ENCODE measurements at places on chromosomes 1 and 21.

DNA sequence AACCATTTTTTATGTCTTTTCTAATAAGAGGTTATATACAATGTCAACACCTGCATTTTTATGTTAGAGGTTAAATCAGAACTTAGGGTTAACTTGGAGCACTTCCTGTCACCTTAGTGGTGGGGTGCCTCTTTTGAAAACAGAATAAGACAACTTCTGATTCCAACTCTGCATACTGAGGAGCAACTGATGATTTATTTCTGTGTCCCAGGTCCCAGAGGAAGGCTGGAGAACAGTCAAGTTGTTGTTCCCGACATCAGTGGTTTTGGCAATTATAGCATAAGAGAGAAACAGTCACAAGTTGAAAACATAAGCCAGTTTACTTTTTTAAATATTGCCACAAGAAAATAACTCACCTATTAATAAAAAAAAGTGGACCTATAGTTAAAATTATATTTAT, 871.0 kb upstream of the ADAMTS5 start:
- DNase-seq: no peak

DNA sequence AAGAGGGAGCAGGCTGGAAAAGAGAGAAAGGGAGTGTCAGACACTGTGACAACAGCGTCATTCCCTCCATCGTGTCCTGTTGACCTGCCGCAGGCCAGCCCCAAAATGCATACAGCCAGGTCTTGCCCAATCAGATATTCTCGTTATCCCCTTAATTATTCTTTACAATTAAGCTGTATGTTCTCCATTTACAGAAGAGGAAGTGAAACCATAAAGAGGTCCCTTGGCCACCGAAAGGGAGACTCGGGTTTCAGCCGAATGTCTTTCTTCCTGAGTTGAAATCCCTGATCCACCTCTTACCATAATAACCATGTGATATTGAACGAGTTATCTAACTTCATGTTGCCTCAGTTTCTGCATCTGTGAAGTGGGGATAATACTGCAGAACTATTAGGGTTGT, 70.5 kb downstream of the IGSF21 start:
- no peak for DNase-seq

GRCh38 chr1:107871259-107871658, 93.7 kb downstream of the VAV3 start:
- no peak for DNase-seq

DNA sequence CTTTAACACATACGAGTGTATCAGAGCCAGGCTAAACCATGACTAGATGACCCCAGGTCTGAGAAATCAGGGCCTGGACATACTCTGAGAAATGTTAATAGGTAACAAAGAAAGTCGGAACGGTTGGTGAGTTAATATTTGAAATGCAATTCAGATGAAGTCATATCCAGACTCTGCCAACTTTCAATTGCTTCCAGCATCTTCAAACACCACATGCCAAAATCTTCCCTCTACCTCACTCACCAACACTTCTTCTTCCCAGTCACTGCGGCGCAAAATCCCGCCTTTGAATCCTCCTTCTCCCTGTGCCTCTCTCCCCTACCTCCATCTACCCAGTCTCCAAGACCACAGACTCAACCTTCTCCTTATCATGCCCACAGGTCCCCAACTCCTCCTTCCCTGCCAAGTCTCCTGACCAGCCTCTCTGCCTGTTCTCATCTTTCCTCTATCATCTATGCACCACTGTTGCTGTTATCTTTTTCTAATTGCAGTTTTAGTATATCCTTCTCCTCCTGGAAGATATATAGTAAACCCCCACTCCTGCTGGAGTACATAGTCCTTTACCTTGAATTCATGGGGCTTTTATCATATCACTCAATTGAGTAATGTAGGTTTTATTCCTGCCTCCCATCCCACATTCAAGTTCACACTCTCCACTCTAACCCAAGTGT, 41.3 kb downstream of the ZBTB18 start:
- DNase-seq: no peak

- DNase-seq: no peak
Observed at GRCh38 chr1:244077473-244078220, 26.6 kb downstream of the ZBTB18 start.

GRCh38 chr1:43853161-43853921, 80.3 kb upstream of the ARTN start:
- no peak for DNase-seq

DNA sequence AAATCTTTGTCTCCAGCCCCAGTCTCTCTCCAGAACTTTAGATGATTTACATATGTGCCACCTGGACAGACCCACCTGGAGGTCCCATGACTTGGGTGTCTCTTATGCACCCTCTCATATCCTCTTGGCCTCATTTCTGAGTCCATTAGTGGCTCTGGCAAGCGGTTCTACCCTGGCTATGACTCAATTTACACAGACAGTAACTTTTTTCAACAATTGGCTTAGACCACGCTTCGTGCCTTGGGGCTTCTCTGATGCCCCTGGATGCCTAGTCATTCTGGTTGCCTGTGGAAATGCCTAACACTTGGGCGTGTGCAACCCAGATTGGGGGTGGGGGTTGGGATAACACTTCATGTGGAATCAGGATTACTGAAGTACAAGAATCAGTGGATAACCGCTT, 57.1 kb upstream of the GADD45A start:
- DNase-seq: no peak

DNA sequence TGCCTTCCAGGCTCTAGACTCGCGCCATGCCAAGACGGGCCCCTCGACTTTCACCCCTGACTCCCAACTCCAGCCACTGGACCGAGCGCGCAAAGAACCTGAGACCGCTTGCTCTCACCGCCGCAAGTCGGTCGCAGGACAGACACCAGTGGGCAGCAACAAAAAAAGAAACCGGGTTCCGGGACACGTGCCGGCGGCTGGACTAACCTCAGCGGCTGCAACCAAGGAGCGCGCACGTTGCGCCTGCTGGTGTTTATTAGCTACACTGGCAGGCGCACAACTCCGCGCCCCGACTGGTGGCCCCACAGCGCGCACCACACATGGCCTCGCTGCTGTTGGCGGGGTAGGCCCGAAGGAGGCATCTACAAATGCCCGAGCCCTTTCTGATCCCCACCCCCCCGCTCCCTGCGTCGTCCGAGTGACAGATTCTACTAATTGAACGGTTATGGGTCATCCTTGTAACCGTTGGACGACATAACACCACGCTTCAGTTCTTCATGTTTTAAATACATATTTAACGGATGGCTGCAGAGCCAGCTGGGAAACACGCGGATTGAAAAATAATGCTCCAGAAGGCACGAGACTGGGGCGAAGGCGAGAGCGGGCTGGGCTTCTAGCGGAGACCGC, 2.0 kb upstream of the OLIG2 start:
- no peak for DNase-seq

- no peak for DNase-seq
Observed at GRCh38 chr1:81287411-81288080, 513.2 kb upstream of the ADGRL2 start.

- DNase-seq: no peak
Observed at GRCh38 chr1:162632217-162632666, at the start of gene DDR2. Gene DDR2, plus strand, starts transcription at chr1:162632464. Its CDS starts 86,600 bp downstream, at chr1:162719064.

DNA sequence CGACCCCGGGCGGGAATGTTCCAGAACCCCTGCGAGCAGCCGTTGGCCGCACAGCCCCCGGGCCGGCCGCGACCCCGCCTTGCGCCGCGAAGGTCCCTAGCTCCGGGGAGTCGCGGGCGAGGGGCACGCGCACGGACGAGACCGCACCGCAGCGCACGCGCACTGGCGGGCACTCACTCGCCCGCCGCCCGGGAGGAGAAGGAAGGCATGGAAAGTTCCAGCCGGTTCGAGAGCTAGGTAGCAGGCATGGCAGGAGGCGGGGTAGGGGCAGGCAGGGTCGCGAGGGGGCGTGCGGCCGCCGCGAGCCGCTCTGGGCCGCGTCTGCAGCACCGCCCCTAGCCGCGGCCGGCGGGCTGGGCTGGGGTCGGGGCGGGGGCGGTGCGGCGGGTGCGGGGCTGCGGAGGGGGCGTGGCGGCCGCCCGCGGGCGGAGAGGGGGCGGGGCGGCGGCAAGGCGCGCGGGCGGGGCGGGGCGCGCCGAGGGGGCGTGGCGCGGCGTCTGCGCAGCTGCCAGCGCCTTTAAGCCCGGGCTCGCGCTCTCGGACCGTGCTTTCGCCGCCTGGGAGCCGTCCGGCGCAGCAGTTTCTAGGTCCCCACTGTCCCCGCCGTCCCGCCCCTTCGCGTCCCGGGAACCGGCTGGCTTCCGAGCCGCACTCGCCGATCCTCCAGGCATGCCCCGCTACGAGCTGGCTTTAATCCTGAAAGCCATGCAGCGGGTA, at the start of the genes MRPS6 and SLC5A3:
MRPS6 (plus strand) TSS at position 547 of the 717 bp plus-strand sequence; CDS start at position 670, 123 bp downstream.
SLC5A3 (plus strand) TSS at position 547 of the 717 bp plus-strand sequence. CDS start 21,621 bp downstream, outside the sequence.
- DNase-seq: peak; percentile 69

GRCh38 chr1:171868217-171868803, 27.0 kb downstream of the DNM3 start:
- no peak for DNase-seq

DNA sequence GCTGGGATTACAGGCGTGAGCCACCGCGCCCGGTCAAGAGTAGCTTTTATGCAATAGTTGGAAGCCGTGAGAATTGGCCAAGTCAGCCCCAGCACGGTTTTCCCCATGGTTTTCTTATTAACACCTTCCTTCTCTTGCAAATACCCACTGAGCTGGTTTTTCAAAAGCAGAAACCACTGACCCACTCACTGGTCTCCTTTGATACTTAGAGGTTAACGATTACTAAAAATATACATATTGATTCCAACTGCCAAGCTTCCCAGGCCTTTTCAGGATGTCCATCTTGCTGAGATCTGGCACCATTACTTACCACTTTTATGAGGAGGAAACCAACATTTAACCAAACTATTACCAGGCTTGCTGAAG, 25.9 kb upstream of the TARDBP start:
- no peak for DNase-seq

DNA sequence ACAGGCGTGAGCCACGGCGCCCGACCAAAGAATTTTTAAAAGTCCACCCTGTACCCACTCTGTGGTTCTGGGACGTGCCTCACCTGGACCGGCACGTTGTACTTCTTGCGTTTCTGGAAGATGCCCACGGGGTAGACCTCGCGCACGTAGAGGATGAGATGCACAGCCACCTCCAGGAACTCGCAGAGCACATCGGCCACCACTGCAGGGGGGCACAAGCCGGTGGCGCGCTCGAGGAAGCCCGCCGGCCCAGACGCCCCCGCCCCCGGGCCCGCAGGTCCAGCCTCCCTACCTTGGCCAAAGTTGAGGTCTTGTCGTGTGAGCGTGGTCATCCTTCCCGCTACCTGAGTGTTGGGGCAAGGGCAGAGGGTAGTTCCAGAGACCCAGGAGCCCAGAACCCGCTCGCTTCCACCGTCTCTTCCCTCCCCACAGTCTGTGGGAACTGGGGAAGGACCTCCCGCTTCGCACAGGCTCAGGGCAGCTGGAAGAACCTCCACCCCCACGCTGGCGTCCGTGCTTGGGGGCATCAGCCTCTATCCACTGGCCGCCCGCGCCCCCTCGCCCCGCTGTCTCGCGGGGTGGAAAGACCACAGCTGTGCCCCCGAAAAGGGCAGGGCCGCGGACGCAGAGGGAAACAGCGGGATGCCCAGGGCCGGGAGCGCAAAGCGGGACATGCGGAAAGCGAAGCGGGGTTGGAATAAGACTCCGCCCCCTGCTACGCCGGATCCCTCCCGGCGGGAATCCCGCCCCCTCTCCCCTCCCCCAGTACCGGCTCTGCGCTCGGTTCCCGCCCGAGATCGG, 478 bp downstream of the MAD2L2 start:
- DNase-seq: no peak

GRCh38 chr1:205545991-205546390, 41.5 kb downstream of the CDK18 start:
- DNase-seq: no peak

DNA sequence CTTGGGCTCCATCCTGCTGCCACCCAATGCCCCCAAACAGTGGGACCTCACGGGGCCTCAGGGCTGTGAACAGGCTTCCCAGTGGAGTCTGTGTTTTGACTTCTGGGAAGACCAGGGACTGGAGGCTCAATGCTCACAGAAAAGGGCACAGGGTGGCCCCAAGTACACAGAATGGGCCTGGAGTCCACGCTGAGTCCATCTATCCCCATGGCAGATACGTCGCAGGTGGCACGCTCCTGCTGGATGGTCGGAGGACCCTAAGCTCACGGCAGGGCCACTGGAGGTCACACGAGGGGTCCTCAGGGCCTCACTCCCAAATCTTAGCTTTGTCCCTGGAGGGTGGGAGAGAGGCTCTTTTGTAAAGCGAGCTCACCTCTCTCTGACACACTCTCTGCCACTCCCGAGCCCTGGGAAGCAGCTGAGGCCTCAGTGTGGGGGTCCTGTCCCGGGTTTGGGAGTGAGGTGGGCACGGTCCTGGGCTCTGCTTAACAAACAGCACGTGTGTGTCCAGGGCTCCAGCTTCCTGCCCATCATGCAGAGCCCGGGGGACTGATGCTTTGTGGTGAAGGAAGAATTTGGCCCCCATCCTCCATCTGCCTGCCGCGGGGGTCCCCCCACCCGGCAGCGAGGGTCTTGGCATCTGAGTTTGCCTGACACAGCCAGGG, 27.2 kb upstream of the TTC34 start:
- DNase-seq: no peak

DNA sequence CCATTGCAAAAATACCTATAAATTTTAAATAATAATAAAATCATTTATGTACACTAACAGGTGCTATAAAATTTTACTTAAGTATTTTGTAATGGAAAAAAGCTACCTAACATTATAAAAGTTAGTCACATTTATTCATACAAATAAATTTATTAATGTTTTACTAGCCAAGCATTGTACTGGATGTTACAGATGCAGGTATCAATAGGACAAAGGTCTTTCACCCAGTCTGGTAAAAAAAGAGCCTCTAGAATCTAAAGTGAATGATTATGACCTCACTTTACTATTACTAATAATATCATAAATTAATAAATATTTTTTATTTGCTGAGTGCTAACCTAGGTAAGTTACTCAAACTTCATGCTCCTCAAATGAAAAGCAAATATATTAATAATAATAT, 170.6 kb downstream of the KCNT2 start:
- no peak for DNase-seq
